ENCODE measurements at places on chromosomes 4 and X. TPM values are rescaled to one million over a fixed set of nuclear protein-coding genes. Genes with fewer than 3 reads are reported as not detected.

- H3K36me3 ChIP-seq, result no peaks in the 10 kb centered on the region
- H3K27me3 ChIP-seq, result peaks cover 2% of the 10 kb centered on the region
- no peak for DNase-seq
- H3K27ac ChIP-seq, result no peak overlapping the region
- no peak overlapping the region for H3K4me3 ChIP-seq
- H3K4me1 ChIP-seq, result no peaks in the 10 kb centered on the region
These were observed 68.0 kb upstream of the MSX1 start for GRCh38 chr4:4791299-4792111.

DNA sequence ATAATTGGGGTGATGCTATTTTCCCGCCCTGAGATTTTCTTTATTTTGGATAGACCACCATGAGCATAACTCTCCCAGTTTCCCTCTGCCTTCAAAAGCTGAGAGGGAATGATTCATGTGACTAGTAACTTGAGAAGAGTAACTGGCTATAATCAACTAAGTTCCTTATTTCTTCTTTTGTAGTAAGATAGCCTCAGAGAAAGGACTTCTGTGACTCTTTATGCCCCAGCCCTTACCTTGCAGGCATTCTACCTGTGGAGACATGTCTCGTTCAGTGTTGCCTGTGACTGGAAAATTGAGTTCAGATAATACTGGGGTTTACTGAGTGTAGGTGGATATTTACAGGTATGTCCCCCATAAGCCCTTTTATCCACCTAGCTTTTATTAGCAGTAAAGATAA lies 715.4 kb upstream of the HS3ST1 start:
- H3K4me1 ChIP-seq, result no peaks in the 10 kb centered on the region
- no peaks in the 10 kb centered on the region for H3K36me3 ChIP-seq
- no peaks in the 10 kb centered on the region for H3K27me3 ChIP-seq
- DNase-seq, result no peak
- H3K27ac ChIP-seq, result no peak overlapping the region

- DNase-seq, result no peak
- H3K27ac ChIP-seq, result no peak overlapping the region
- H3K4me3 ChIP-seq, result no peak overlapping the region
- H3K36me3 ChIP-seq, result no peaks in the 10 kb centered on the region
- no peaks in the 10 kb centered on the region for H3K4me1 ChIP-seq
These were observed 9.6 kb upstream of the YTHDC1 start for GRCh38 chr4:68359508-68359907.

The PPP4R3C gene
- not detected for total RNA-seq

The SLAIN2 gene
- 53.2 TPM for total RNA-seq
